G401 (cell line): ENCODE measurements at places on chromosomes 4 and X. TPM values are rescaled to one million over a fixed set of nuclear protein-coding genes. Genes with fewer than 3 reads are reported as not detected.

Gene USP26
- 9.0 and 13.5 TPM in 2 replicates for total RNA-seq

GRCh38 chr4:77199276-77199675, 42.3 kb downstream of the CCNG2 start:
- DNase-seq, result no peak

Gene SSX2B
- total RNA-seq, result not detected in 2 replicates

Gene DACH2
- total RNA-seq, result not detected in 2 replicates

DNA sequence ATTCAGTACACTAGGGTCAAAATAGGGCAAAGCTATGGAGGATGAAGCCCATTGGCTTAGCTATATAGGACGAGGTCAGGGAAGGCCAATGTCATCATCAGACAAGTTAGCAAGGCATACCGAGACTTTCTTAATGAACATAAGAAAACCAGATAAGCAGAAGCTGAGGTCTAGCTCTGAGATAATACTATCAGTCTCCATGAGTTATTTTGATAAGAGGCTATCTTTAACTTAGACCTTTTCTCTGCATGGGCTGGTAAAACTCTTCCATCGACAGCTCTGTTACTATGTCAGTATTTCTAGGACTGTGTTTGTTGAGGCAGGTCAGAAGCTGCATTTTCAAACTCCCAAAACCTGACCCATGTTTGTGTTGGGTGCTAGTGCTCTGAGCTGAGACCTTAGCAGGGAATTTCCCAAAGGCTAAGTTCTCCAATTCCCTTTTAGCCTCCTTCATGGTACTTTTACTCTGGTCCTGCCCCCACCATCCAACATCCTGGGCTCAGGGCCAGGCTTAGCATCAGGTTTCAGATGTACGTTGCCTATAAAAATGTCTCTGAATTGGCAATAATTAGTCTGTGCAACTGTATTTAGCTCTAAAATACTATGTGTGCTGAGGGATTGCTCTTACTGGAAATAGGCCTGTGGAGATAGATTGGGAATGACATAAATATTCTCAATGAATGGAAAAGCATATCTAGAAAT, 29.3 kb upstream of the LRAT start:
- no peak for DNase-seq
